ENCODE measurements at places on chromosomes 5 and 9.
A peak's percentile ranks its signal among the peaks of the same experiment; 100 is the strongest.

DNA sequence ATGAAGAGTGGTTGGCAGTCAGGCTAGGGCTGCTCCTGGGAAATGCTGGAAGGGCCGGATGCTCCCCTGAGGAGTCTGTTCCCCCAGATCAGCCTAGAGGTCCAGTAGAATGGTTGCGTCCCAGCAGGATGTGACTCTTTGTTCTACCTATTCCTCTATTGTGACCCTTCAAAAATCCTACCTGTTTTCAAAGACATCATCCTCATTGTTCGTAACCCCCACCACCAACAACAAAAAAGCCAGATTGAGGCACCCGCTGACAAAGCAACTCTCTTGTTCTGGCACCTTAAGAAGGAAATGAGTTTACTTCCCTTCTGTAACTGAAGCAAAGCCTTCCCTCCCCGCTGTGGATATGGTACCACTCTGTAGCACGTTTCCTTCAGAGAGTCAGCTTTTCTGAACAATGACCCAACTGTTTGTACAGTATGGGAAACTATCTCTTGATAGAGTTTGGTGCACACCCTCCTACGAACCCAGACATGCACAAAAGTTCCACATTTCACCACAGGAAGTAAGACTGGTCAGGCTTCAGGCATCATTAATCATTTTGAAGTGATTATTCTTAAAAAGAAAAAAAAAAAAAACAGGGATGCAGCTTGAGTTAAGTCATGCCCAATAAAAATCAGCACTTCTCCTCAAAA is 207.2 kb downstream of the ENC1 start:
- DNase-seq: no peak

DNA sequence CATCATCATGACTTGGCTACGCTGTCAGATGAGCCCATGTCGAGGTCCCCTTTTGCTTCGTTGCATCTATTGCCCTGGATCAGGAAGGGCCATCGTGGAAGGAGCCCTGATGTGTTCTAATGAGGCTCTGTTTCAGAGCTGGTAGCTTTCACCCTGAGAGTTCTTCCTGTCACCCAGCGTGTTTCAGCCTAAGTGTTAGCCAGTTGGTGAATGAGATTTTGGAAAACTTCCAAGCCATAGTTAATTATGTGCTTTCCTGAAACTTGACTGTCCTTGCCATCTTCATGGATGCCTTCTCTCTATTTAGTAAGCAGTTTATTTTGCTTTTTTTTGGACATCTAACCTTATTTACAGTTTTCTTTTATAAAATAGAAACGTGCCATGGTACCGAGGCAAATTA is 1695.4 kb upstream of the WWC1 start:
- DNase-seq: no peak

GRCh38 chr5:1703352-1704050 is 96.1 kb downstream of the MRPL36 start:
- no peak for DNase-seq

GRCh38 chr9:113619491-113620376 is 156.2 kb downstream of the RGS3 start:
- DNase-seq: no peak

GRCh38 chr5:14234204-14234603 is 91.1 kb downstream of the TRIO start:
- no peak for DNase-seq

DNA sequence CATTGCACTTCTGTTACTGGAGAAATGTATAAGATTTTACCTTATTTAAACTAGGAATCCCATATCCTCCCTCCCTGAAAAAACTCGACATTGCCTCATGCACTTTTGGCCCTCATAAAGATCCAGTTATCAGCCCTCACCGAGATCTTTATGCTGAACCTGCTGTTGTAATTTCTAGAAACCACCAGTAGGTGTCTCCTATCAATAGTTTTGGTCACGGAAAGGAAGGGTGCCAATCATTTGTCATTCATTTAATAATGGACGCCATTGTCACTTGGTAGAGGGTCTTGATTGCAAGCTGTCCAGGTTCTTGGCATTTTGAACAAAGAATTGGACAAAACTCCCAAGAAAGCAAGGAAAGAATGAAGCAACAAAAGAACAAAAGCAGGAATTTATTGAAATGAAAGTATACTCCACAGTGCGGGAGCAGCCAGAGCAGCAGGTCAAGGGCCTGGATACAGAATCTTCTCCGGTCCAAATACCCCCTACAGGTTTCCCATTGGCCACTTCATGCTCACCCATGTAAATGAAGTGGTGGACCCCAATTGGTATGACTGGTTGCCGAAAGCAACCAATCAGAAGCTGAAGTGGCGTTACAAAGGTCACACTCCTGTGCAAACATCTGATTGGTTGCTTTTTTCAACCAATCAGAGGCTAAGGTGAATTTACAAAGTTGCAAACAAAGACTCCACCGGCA is 524.3 kb downstream of the PSAT1 start:
- no peak for DNase-seq

DNA sequence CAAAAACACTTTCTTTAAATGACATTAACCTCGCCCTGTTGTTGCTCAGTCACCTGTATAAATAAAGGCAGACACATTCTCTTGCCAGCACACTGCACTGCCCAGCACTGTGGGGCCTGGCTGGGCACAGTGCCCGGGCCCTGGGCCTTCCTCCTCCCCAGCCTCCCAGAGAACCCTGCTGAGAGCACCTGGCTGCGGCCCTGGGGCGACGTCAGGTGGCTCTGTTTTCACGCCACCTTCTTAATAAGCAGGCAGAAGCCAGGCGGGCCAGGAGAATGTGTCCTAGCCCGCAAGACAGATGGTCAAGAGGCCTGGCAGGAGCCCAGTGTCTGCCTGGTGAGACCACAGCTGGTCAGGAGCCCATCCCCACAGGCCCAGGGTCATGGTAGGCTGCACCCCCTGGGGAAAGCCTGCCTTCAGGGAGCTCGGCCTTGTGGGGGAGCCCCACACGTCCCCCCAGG is 8.2 kb upstream of the AGPAT2 start:
- no peak for DNase-seq

DNA sequence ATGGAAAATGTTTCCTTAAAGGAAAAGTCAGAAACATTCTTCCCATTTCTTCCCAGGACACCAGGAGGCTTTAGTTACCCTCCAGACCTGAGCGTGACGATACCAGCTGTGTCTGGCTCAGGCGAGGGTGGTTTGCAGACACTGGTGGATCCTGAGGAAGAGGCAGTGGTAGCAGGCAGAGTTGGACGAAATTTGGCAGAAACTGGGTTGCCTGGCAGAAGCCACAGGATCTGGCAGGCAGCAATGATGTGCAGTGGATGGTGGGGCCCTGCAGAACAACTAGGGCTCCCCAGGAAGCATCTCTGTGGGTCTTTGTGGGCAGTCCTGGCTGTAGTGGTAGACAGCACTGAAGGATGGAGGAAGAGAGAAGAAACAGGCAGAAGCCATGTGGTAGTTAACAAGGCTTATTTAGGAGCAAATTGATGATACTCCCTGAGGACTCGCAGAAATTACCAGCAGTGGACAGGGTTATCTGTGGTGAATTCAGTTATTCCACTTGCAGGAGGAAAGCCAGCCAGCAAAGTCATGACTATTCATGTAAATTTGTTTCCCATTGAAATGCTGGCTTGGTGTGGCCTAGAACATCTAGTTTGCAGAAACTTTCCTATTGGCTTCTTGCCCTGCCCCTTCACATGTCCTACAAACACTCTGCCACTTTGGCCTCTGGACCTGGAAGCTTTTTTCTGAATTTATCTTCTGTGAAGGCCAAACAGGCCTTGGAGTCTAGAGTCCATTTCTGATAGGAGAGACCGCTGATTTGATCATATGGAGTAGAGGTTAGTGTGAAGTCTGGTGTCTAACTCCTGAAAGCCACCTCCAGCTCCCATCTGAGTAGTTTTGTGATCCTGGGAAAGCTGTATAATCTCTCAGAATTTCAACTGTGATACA is 212.0 kb downstream of the DMRT2 start:
- no peak for DNase-seq

GRCh38 chr5:173689737-173690360 is 73.4 kb upstream of the BOD1 start:
- DNase-seq: peak; percentile 44

- no peak for DNase-seq
Measured at GRCh38 chr5:59768152-59769040, 125.1 kb downstream of the PDE4D start.

GRCh38 chr5:58800861-58801540 is 218.1 kb downstream of the RAB3C start:
- DNase-seq: no peak

DNA sequence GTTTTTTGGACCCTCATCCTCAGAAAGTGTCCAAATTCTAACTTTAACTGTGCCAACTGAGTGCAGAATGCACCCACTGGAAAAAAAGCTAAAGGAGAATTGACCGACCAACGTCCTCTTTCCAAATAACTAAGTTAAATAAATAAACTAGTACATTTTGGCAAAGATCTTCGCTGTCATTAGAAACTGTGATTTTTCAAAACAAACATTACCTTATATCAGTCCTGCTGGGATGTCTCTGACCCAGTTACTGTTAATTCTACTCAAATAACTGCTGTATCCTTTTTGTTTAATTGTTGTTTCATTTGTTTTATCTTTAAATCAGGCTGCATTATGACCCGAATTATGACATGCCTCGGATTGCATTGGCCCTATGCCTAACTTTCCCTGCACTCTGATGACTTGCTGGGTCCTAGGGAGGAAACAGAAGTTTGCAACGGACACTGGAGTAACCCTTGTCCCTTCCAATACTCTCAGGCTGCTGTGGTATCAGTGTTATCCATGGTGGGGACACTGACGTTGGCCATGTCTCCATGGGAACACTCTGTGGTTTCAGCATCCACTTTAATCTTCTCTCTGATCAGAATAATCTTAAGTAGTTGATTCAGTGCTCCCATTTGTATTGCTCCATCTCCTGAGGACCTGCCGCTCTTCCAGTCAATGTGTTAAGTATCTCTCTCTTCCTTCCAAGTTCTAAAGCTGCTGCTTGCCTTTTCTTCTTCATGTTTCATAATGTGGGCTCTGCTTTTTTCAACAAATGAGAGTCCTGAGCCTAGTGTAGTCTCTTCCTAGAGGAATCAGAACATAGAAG is 11.1 kb upstream of the IFNA5 start:
- no peak for DNase-seq

DNA sequence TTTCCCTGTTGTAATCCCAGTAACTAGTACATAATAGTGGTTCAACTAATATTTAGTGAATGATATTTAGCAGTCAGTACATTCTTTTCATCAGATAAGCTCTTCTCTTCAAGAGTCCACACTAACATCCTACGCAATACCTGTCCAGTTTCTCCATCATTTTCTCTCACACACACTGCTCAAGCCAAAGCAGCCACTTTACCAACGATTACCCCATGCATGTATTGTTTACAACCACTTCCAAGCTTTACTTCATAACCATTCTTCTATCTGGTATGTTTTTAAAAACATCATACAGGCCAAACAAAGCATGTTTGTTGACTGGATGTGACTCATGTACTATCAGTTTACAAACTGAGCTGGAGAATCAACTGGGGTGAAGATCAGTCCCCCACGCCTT is 7.3 kb downstream of the UBTD2 start:
- DNase-seq: no peak

- DNase-seq: no peak
Measured at GRCh38 chr5:88322785-88323184, 54.1 kb upstream of the TMEM161B start.

GRCh38 chr5:145946112-145946861 is 9.9 kb downstream of the SH3RF2 start:
- no peak for DNase-seq

GRCh38 chr9:87245271-87245670 is 252.4 kb upstream of the DAPK1 start:
- no peak for DNase-seq

GRCh38 chr5:151589878-151590570 is 1.1 kb downstream of the FAT2 start:
- DNase-seq: no peak

DNA sequence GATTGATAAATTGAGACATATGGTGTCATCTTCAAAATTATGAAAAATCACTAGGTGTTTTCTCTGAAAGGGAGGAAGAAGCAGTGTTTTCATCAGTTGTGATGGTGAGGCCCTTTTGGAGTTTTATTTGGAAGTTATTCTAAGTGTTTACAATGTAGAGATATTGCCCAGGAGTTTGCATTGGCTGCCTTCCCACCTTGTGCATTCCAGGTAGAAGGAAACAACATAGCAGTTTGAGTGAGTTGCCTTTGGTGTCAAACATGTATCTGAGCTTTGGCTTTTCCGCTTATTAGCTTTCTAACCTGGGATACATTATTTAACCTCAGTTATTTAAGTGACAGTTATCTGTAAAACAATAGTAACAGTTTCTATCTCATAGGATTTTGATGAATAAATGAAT is 122.5 kb downstream of the SCAMP1 start:
- DNase-seq: no peak

GRCh38 chr9:136170006-136170901 is 34.7 kb downstream of the LHX3 start:
- DNase-seq: peak; percentile 89

GRCh38 chr5:81856948-81857928 is 106.3 kb upstream of the SSBP2 start:
- peak; percentile 24 for DNase-seq

- DNase-seq: peak; percentile 17
Measured at GRCh38 chr5:92687821-92688722, 892.9 kb downstream of the NR2F1-AS1 start.

DNA sequence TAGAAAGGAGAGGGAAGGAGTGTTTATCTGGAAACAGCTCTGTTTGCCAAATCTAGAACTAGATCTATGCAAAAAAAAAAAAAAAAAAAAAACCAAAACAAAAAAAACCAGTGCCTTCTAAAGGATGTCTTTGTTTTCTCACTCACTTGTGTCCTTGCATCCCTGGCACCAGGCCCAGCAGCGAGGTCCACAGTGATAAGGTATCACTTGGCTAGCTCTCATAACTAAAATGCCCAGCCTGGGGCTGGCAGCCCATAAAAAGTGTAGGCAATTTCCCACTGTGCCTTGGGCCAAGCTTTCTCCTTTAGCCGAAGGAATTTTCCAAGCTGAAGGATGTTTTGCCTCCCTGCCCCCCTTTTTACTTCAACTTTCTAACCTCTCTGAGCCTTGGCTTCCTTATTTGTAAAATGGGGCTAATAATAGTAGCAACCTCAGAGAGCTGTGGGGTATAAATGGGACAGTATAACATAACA is 20.8 kb downstream of the RGS3 start:
- DNase-seq: no peak

GRCh38 chr5:157252711-157253465 is 13.0 kb upstream of the CYFIP2 start:
- DNase-seq: no peak

GRCh38 chr9:34611811-34612787 is at the start of gene RPP25L:
Gene RPP25L (minus strand): TSS chr9:34612097. CDS start chr9:34611296, 801 bp downstream.
- DNase-seq: peak; percentile 93

GRCh38 chr5:33258553-33258952 is 182.2 kb upstream of the TARS1 start:
- DNase-seq: no peak

DNA sequence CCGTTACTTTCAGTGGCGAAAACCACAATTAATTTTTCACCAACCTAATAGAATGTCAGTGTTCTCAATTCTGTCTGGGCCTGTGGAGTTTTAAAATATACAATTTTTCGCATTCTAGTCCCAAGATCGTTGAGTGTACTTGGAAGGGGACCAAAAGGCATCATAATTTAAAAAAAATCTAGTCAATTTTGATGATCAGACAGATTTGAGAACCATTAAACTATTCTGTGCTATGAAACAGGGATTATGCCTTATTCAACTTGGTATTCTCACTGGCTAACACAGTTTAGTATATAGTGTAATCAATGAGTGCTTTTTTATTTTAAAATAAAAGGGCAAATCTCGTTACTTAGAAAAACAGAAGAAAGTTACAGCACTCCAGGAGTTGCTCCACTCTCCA is 61.5 kb upstream of the TNFSF15 start:
- DNase-seq: no peak

Measured in 8988T (cell line).